ENCODE measurements at places on chromosomes 4 and X.

GRCh38 chr4:100688368-100688767 is 170.5 kb upstream of the EMCN start:
- DNase-seq, result no peak

DNA sequence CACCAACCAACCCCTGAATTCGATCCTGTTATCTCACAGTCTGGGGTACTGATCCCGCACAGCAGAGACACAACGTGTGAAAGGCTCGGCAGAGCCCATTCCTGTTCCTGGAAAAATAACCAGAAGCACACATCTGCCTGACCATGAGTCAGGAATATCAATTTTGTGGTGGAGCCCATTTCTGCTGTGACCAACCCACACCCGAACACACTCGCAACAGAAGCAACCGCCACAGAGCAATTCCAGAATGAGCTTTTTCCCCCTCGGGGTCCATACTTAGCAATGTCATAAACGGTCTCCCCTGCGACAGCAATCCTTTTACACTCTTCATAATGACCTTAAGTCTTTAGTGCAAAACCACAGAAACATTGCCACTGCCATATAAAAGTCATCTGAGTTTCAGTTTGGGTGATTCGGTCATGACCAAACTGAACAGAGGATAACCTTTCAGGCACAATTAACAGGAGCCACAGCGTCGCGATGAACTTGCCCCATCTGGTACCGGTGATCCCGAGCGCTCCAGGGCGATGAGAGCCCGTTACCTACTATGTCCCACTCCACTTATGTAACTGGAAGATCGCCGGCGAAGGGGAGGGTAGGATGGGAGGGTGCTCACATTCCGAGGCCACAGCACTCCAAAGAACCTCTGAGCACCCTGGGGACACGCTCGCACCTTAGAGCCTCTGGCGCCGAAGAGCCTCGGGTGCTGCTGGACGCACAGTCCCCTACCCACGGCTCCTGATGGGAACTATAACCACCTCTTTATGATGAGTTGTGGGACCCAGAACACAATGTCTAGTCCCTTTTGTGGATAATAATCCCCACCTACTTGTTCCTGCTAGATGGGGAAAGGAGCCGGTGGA is 1.1 kb downstream of the MECP2 start:
- no peak for DNase-seq

DNA sequence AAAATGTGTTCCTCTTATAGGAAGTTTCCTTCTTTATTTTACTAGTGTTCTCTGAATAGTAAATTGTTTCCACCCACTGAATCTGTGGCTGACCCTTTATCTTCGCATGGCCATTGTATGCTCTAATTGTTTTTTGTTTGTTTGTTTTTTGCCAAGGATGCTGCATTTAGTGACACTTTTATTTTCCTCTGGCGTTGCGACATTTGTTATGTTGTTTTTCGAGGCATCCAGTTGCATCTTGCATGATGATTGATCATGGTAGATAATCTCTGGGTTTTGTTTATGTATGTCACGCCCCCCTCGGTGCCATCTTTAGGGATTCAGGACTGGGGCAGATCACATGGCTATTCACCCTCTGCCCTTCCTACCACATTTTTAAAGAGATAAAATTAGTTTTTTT is 2.2 kb downstream of the NMU start:
- no peak for DNase-seq

- no peak for DNase-seq
Measured at GRCh38 chr4:148850257-148850995, 408.2 kb upstream of the NR3C2 start.

DNA sequence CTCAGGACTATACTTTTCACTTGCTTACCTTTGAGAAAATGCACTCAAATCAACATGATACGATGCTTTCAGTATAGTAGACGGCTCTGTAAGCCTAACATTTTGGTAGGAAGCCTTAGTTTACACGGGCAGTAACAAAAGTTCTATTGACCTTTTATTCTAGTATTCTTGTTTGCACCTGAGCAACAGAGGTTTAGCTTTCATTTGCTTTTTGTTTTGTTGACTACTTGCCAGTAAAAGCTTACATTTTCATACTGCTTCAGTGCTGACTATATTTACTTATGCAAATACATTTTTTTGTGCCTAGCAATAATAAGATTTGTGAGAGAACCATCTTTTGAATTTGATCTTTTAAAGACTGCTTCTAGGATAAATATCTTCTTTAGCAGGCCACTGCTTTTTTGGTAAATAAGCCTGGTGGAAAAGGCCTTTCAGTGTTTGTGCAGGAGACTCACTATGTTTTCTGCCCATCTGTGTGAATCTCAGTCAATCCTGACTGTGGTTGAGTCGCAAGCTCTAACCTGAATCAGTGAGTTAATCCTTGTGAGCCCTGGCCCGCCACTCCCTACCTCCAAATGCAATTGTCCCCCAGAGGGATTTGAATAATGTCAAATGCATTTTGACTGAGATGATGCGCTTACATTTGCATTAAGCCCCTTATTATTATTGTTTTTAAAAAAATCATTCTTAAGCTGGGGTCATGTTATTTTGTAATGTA is 21.9 kb downstream of the FHIP1A start:
- no peak for DNase-seq

DNA sequence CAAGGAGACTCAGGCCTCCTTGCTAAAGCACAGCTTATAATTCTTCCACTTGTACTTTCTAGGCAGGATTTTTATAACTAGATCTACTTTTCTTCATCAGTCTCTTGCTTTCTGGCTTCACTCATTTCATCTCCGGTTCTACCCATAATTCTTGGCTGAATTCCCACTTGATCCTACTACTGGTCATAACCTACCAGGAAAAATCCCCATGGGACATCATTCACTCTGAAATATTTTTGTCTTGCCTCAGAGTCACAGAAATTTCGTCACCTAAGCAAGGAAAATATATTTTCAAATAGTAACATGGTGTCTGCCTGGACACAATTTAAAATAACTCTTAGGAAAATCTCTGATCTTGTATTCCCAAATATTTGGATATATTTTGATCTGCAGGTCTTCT is 122.3 kb downstream of the TEX13A start:
- no peak for DNase-seq

GRCh38 chr4:153948041-153948440 is 159.2 kb upstream of the SFRP2 start:
- DNase-seq, result no peak

DNA sequence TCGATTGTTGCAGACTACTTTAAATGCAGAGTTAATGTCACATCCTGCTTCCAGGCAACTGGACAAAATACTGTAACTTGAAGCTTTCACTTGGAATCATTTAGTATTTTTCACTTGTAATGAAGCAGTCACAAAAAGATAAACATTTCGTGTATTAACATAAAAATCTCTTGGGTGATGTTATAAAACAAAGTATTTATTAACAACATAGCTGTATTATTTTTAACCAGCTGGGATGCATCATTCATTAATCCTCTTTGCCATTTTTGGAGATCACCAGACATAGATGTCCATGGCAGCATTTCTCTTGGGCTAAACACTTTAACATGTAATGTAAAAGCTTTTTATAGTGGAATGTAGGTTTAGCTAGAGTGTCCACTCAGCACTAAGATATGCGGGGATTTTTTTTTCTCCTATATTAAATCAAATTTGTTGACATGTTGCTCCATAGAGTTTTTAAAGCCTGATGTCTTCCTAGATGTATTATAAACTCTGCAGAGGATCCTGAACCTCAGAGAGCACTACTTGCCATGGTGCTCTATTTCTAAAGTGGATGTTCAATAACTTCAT is 193.7 kb upstream of the SPANXN4 start:
- no peak for DNase-seq

- no peak for DNase-seq
Measured at GRCh38 chrX:33207056-33207455, 4.3 kb downstream of the DMD start.

- peak; percentile 62 for DNase-seq
Measured at GRCh38 chr4:13656569-13657405, 29.3 kb upstream of the BOD1L1 start.

DNA sequence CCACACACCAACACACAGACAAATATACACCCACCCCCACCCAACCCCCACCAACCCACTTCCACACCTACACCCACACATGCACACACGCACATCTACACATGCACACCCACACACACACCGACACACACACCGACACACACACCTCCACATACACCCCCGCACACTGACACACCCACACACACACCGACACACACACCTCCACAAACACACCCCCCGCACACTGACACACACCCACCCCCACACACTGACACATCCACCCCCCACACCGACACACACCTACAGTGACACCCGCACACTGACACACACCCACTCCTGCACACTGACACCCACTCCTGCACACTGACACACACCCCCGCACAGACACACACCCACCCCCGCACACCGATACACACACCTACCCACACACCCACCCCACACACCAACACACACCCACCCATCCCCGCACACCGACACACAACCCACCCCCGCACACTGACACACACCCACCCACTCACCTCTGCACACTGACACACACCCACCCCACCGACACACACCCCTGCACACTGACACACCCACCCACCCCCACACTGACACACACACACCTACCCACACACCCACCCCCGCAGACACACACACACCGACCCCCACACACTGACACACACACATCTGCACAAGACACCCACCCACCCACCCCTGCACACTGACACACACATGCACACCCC is 31.1 kb downstream of the FGFRL1 start:
- no peak for DNase-seq

DNA sequence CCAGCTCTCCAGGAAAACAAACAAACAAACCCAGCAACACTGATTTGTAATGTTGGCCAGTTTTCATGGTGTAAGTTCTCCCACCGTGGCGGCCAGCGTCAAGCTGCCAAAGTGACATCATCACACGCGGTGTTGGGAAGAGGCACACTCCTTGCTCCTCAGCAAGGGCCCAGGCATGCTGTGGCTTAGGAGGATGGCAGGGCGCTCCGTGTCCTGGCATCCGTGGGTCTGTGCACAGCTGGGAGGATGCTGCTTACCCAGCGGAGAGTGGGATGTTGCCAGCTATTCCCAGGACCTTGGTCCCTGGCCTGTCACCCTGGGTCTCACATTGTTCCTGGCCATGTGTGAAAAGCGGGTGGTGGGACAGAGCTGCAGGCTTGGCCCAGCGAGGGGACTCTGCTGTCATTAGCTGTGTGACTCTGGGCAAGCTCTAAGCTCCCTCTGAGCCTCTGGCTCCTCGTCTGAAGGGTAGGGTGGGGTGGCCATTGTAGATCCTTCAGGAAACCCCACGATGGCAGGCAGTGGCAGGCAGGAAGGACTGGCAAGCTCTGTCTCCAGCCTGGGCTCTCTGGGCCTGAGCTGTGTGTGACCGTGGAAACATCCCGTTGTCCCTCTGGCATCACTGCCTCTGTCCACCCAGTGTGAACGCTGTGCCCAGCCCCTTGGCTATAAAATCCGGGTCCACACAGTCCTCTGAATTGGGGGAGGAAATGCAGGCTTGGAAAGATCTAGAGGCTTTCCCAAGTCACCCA is 10.8 kb downstream of the PSAPL1 start:
- DNase-seq, result peak; percentile 0

DNA sequence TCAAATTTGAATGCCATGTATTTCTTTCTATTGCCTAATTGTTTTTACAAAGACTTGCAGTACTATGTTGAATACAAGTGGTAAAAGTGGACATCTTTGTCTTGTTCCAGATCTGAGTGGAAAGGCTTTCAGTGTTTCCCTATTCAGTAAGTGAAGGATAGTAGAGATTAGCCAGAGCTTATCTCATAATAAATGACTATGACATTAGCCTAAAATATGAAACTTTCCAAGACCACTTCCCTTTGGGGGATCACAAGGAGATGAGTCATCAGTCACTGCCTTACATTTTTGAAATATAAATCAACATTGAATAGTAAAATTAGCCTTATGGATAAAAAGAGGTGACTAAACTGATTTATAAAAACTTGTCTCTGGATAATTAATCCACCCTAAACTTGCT is 554.1 kb upstream of the MAGEB2 start:
- DNase-seq, result no peak

GRCh38 chr4:1540601-1541375 is 134.5 kb upstream of the NKX1-1 start:
- DNase-seq, result no peak

GRCh38 chr4:152107736-152108500 is 347.1 kb upstream of the GATB start:
- no peak for DNase-seq

- no peak for DNase-seq
Measured at GRCh38 chrX:151624677-151625076, 61.2 kb downstream of the PASD1 start.

GRCh38 chr4:6641971-6642320 is 1.5 kb downstream of the MRFAP1 start:
- DNase-seq, result no peak

DNA sequence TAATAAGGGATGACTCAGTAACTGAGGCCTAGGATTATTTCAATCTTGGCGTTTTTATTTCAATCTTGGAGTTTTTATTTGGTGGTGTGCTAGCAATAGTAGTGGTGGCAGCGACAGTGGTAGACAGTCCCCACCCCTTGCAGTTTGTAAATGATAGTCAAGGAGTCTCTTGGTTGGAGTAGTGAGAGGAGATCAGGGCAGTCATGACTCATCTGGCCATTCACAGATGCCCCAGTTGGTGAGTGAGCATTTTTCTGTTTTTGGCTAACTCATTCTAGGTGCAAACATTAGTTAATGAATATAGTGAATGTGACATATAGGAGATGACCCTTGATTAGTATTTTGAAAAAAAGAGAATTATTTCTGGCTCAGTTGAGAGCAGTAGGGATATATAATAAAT is 93.5 kb upstream of the ADAD1 start:
- no peak for DNase-seq

- DNase-seq, result no peak
Measured at GRCh38 chr4:186167605-186168004, 23.8 kb upstream of the CYP4V2 start.

DNA sequence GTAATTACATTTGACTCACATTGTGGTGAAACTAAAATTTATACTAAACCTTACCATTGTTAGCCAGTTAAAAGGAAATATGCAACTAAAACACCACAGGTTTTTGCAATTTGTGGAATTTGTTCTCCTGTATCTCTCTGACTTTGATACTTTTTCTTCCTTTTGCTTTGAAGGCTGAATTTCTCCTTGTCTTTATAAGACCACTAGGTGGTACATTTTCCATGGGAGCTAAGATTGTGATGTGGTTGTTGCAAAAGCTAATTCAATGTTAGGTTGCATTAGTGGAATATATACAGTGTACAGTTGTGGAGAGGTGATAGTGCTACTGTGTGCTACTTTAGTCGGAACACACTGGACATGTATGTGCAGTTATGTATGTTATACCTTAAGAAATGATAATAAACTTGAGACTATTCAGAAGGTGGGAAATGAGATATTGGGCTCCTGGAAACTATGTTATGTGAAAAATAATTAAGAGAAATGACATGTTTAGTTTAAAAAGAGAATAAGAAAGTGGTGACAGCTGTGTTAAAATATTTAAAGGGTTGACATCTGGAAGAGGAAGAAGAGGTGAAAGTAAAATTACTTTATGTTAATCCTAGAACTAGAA is 70.3 kb downstream of the ARL9 start:
- DNase-seq, result no peak

GRCh38 chr4:122476745-122477144 is 20.2 kb upstream of the IL2 start:
- no peak for DNase-seq

All from activated gamma-delta T cell treated with Interleukin-2 at 50 U/mL for 16 hours (primary cell).